Type B pancreatic cell (in vitro differentiated cells): ENCODE measurements at places on chromosomes 7 and 10. TPM values are rescaled to one million over a fixed set of nuclear protein-coding genes. Genes with fewer than 3 reads are reported as not detected.

OR2A1 gene
- 0.38 TPM in 1 of 2 replicates, not detected in the other for total RNA-seq

HABP2 gene
- 7.5 and 20.5 TPM in 2 replicates for total RNA-seq

HMX3 gene
- 0.77 TPM in 1 of 2 replicates, not detected in the other for total RNA-seq

PAPOLB gene
- 0.07 and 0.56 TPM in 2 replicates for total RNA-seq

GRCh38 chr10:3538656-3539531 lies 246.1 kb downstream of the KLF6 start:
- H3K4me3 ChIP-seq, result no peak overlapping the region
- H3K36me3 ChIP-seq, result no peaks in the 10 kb centered on the region
- no peak overlapping the region for H3K27ac ChIP-seq
- H3K4me1 ChIP-seq, result peaks cover 12% of the 10 kb centered on the region

DNA sequence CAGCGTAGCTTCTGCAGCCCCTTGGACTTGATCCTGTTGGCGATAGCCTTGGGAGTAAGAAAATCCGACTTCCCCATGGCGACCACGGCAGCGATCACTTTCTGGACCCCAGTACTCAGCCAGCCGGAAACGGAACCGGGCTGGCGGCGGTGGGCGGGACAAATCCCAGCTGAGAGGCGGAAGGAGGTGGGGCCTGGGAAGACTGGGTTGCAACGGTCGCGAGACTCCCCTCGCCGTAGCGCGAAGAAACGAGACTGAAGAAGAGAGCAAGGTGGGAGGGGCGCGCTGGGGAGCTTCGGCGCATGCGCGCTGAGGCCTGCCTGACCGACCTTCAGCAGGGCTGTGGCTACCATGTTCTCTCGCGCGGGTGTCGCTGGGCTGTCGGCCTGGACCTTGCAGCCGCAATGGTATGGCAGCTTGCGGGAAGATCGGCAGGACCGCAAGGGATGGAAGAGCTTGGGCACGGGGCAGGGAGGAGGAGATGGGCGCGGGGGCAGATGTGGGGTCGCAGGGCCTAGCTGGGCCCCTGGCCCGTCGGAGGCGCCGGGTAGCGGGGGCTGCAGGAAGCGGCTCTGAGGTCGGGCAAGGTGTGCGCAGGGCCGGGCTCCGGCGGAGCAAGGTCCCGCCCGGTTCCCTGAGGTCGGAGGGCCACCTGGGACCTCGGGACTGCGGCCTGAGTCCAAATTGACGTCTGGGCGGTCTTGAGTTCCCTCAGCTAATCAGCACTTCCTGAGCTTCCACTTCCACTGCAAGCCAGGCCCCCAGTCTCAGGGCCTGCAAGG lies at the start of the genes ATP5F1C and KIN:
Gene ATP5F1C (plus strand): TSS at position 321 of the 782 bp plus-strand sequence. CDS start 31 bp downstream, at position 352.
Gene KIN (minus strand): TSS at position 137 of the 782 bp plus-strand sequence. CDS start 60 bp downstream, at position 77.
- no peak within 1 kb of the TSS for H3K4me3 ChIP-seq
- peaks cover 24% of the 10 kb centered on the region for H3K36me3 ChIP-seq
- no peak within 1 kb of the TSS for H3K27ac ChIP-seq

- H3K27ac ChIP-seq, result no peak overlapping the region
- peaks cover 16% of the 10 kb centered on the region for H3K36me3 ChIP-seq
- H3K4me3 ChIP-seq, result no peak overlapping the region
Observed at GRCh38 chr10:63497321-63497720, 23.9 kb upstream of the REEP3 start.
